ENCODE measurements at places on chromosomes 13 and 19.

GRCh38 chr13:97464561-97464960 lies 30.6 kb downstream of the RAP2A start:
- no peak for DNase-seq

DNA sequence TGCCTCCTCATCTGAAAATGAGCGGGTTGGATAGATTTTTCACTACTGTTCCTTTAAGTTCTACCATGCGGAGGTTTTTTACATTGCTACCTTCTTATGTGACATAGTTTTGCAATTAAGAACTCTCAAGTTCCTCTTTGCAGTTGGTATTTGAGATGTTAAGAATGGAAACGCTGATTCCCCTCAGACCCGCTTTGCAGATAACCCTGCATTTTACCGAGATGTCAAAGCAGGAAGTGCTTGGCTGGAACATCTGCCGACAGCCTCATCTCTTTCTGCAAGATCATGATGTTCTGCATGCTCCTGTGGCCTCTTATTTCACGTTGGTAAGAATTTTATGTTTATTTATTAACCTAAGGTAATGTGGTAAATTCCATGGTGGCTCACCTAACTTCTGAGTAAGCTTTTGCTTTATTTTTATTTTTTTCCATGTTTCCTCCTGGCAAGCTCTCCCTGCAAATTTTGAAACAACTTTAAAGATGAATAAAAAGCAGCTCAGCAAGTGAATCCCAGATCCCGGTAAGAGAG lies 22.5 kb downstream of the PABPC3 start:
- DNase-seq, result no peak

DNA sequence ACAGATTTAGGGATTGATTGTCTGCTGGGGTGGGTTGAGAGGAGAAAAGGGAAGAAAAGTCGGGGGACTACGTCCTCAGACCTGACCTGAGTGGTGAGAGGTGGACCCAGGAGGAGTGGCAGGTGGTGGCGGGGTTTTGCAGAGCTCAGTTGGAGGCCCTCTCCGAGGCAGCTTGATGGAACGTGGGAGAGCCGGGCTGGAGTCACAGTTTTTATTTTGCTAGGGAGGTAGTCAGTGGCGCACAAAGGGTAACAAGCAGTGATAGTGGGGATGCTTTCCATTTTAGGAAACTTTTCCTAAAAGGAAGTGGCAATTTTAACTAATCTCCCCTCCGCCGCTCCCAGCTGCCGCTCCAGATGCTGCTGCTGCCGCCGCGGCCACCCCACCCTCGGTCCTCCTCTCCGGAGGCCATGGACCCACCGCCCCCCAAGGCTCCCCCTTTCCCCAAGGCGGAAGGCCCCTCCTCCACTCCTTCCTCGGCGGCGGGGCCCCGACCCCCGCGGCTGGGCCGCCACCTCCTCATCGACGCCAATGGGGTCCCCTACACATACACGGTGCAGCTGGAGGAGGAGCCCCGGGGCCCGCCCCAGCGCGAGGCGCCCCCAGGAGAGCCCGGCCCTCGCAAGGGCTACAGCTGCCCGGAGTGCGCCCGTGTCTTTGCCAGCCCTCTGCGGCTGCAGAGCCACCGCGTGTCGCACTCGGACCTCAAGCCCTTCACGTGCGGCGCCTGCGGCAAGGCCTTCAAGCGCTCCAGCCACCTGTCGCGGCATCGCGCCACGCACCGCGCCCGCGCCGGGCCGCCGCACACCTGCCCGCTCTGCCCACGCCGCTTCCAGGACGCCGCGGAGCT lies 1.1 kb upstream of the ZNF581 start:
- DNase-seq, result no peak

GRCh38 chr13:30673669-30674521 lies 56.2 kb downstream of the USPL1 start:
- DNase-seq, result peak; percentile 83

DNA sequence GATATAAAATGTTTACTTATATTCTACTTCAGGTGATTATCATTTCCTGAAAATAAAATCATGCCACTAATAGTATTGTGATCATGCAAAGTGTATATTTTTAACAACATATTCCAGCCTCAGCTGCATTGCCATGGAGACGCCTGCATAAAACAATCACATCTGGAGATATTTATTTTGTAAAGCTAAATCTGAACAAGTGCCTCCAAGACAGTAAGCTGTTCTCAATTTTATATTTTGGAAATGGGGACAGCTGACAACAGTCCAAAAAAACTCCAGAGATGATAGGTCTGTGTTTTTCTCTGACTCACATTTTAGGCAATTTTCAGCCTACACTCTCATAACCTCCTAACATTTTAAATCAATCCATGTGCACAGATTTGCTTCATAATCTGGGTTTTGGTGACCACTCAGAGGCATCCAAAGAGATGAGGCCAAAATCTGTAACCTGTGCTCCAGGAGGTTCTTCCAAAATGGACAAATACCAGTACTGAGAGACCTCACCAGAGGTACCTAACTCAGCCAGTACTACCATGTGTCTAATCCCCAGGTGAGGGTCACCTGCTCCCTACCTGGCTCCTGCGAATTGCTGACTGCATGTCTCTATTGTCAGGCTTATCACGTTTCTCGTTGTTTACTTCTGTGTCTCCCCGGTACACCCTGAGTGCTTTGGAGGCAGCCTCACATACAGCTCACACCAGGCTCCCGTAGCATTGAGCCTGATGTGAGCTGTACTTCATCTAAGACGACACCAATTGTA lies 62.7 kb downstream of the COL4A1 start:
- DNase-seq, result no peak

- peak; percentile 56 for DNase-seq
Observed at GRCh38 chr13:46953941-46954340, 57.1 kb upstream of the HTR2A start.

Data from inflammatory macrophage treated with lipopolysaccharide for 1 hour (primary cell).